Testis (tissue), 5 donors: ENCODE measurements at places on chromosomes 1 and 21. TPM values are rescaled to one million over a fixed set of nuclear protein-coding genes. Genes with fewer than 3 reads are reported as not detected.

GBP2 gene
- 39.5 TPM for polyA plus RNA-seq

IFNLR1 gene
- 1.5 TPM for polyA plus RNA-seq

DNA sequence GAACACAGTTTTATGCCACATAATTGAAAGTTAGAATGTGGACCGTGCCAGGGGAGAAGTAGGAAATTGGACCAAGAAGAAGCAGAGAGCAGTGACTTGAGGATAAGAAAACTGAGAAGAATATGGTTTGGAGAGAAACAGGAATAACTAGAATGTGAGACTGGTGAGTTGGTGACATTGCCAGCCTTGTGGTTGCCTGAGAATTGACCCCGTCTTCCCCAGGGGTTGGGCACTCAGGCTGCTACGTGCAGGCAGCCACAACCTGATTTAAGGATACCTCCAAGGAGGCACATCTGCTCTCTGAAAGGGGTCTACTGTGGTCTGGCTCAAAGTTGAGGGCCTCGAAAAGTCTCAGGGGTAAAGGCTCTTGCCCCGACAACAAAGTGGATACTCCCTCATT is 112.1 kb upstream of the ARTN start:
- H3K36me3 ChIP-seq, result no peaks in the 10 kb centered on the region
- H3K27me3 ChIP-seq, result no peaks in the 10 kb centered on the region
- DNase-seq, result no peak
- H3K27ac ChIP-seq, result no peak overlapping the region
- H3K4me3 ChIP-seq, result no peak overlapping the region

DNA sequence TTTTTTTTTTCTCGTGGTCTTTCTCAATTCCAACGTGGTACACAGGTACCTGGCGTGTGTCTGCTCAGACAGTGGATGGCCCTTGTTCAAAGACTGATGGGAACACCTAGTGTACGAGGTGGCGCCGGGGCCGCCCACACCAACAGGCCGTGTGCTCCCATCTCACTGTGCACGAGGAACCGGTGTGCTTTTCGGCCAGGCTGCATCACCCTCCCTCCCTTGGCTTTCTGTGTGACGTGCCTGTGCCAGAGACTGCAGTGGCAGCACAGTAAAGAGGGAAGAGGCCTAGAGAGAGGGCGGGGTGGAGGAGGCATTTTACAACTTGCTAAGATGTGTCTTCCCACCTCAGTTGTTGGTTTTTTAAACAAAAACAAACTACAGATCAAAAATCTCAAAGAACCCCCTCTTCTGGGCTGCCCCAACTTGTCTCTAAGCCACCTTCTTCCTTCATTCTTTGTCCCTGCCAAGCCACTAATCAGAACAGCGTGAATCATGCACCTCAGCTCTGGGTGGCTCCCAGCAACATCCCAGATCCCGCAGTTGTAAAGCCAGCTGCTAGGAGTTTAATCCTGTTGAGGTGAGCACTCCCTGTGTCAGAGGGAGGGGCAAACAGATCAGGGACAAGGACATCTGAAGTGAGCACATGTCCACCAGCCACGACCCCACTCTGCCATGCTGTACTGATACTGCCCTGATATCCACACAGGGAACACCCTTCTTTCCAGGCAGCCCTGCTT is 20.7 kb downstream of the IRF2BP2 start:
- no peak overlapping the region for H3K27ac ChIP-seq
- no peak for DNase-seq
- no peaks in the 10 kb centered on the region for H3K4me1 ChIP-seq
- H3K36me3 ChIP-seq, result no peaks in the 10 kb centered on the region
- no peak overlapping the region for H3K4me3 ChIP-seq
- H3K27me3 ChIP-seq, result no peaks in the 10 kb centered on the region

DNA sequence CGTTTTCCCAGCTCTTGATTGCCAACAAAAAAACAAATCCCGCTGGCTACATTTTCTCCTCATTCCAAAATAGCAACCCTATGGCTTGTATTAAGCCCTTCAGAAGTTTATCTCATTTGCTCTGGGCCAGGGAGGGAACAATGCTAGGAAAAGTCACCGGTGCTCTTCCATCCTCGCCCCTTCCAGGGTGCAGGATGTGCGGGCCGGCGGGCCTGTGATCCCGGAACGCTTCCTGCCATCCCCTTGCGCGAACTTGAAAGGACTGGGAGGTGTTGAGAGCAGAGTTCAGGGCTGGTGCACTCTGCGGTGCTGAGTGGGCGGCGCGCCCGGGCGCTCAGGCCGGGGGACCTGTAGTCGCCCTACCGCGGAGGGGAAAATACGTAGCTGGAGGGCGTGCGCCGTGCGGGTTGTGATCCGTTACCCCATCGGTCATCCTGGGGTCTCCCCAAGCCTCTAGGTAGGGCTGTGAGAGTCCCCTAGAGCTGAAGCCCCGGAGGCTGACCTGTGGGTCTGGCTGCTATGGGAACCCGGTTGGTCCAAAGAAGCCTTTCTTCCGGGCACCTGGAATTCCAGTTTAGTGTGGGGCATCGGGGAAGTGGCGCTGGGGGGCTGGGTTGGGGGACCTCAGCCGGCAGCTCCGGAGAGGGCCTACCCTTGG is 13.1 kb downstream of the NR5A2 start:
- no peak for DNase-seq
- no peaks in the 10 kb centered on the region for H3K36me3 ChIP-seq
- peak overlapping the region; percentile 41 for H3K27ac ChIP-seq
- peaks cover 3% of the 10 kb centered on the region for H3K4me1 ChIP-seq

DNA sequence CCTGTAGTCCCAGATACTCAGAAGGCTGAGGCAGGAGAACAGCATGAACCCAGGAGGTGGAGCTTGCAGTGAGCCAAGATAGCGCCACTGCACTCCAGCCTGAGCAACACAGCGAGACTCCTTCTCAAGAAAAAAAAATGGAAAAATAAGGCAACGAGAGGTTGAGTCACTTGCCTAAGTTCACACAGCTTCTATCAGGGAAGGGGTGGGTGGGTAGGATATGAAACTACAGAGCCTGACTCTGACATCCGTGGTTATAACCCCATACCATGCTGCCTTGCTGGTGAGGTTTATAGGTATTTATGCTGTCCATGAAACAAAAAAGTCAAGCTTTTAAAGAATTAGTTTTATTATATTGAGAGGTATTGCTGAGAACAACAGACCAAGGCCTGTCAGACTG is 61.5 kb upstream of the RAB4A start:
- no peak for DNase-seq
- peak overlapping the region; percentile 53 for H3K27ac ChIP-seq
- H3K36me3 ChIP-seq, result no peaks in the 10 kb centered on the region
- H3K4me3 ChIP-seq, result no peak overlapping the region

DNA sequence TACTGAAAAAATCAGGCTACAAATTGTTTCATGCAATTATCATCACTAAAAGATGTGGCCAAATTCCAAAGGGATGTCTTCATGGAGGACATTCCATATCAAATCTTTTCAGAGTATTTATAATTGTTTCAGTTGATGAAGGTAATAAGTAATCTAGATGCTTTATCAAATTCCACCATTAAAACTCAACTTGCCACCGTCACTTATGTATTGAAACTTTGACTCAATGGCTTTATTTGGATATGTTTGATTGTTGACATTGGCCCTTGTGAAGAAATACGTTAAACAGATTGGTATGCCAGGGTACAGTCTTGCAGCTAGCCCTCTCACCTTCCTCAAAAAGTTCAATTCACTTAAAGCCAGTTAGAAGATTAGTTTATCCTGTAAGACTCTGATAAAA is 32.2 kb upstream of the PALMD start:
- H3K4me3 ChIP-seq, result no peak overlapping the region
- H3K36me3 ChIP-seq, result no peaks in the 10 kb centered on the region

- no peaks in the 10 kb centered on the region for H3K36me3 ChIP-seq
- no peaks in the 10 kb centered on the region for H3K27me3 ChIP-seq
- H3K27ac ChIP-seq, result peak overlapping the region; percentile 71
- DNase-seq, result peak; percentile 53
Observed at GRCh38 chr1:180842491-180843275, 70.0 kb upstream of the KIAA1614 start.

GRCh38 chr1:197451381-197451780 is 183.3 kb downstream of the CRB1 start:
- no peak for DNase-seq
- no peak overlapping the region for H3K27ac ChIP-seq
- H3K4me1 ChIP-seq, result no peaks in the 10 kb centered on the region
- no peak overlapping the region for H3K4me3 ChIP-seq
- no peaks in the 10 kb centered on the region for H3K27me3 ChIP-seq
- H3K36me3 ChIP-seq, result no peaks in the 10 kb centered on the region

DNA sequence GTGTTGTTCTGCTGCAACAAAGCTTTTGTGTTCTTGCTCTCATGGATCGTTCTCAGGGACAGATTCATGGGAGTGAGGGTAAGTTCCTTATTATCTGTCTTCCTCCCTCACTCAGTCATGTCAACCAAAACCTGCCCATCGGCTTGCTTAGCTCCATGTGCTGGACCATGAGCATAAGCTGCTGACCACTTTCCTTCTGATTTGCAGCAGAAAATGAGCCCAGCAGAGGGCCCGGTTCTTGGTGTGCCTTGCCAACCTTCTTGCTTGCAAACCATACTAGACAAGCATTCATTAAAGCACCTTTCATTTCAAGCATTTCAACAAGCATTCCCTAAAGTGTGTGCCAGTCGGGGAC is 64.0 kb upstream of the COA6 start:
- H3K27me3 ChIP-seq, result no peaks in the 10 kb centered on the region
- H3K4me3 ChIP-seq, result no peak overlapping the region
- no peaks in the 10 kb centered on the region for H3K36me3 ChIP-seq
- H3K27ac ChIP-seq, result no peak overlapping the region
- DNase-seq, result no peak
- no peaks in the 10 kb centered on the region for H3K4me1 ChIP-seq

DNA sequence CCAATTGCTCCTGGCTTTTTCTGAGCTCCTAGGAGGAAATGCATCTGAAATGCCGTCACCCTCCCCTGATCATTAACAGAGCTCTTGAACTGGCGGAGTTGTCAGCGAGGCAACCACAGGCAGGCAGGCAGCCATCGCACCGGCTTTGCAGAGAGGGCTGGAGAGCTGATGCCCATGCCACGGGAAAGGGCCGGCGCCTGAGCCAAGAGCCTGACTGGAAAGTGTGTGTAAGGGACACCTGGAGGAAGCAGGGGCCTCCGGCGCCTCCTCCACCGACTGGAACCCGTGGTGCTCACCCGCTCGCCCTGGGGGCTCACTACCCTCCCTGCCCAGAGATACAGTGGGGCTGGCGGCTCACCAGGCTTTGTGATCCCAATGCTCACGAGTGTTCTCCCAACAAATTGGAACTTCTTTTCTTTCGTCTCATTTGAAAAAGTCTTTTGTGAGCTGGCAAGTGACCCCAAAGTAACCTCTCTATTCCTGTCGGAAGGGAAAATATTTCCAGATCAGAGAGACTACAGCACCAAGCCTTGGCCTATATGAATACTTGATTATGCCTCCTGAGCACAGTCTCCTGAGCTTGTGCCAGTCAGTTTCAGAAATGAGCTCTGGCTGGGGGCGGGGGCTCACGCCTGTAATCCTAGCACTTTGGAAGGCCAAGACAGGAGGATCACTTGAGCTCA is 97.7 kb upstream of the SLC25A33 start:
- peak; percentile 50 for DNase-seq
- peak overlapping the region; percentile 53 for H3K27ac ChIP-seq
- H3K4me3 ChIP-seq, result no peak overlapping the region
- peaks cover 32% of the 10 kb centered on the region for H3K4me1 ChIP-seq
- H3K36me3 ChIP-seq, result no peaks in the 10 kb centered on the region

DNA sequence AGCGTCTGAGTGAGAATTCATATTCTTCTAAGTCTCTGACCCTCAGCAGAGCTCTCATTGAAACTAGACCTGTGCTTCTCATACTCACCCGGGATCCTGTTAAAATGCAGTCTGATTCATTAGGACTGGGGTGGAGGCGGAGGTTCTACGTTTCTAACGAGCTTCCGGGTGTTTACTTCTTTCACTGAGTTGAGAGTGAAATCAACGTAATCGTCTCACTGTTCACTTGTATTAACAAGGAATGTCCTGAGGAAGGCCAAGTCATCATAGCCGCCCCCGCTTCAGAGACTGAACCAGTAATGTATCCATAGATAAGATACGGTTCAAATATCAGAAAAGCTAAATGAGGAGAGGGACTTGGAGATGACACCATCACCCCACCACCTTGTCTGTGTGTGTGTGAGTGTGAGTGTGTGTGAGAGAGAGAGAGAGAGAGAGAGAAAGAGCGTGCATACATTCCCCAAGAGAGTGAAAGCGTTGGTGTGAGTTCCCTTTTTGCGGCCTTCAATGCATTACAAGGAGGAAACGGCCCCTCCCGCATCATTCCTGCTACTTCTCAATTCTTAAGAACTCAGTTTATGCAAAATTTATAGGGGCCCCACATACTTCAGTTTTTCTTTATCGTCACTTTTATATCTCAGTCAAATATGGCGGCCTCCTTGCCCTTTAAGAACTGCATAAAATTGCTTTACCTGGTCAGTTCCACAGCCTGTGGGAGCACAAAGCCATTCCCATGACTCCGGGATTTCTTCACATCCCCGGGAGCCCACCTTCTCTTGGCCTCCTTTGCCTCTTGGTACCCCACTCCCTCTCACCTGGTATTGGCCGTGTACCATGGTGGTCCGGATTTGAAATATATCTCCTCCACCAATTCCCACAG is 19.8 kb downstream of the KMO start:
- no peak overlapping the region for H3K27ac ChIP-seq
- DNase-seq, result peak; percentile 54
- H3K4me1 ChIP-seq, result no peaks in the 10 kb centered on the region
- no peaks in the 10 kb centered on the region for H3K36me3 ChIP-seq

GRCh38 chr1:180923021-180923841 is 10.5 kb downstream of the KIAA1614 start:
- no peak overlapping the region for H3K4me3 ChIP-seq
- no peaks in the 10 kb centered on the region for H3K36me3 ChIP-seq
- H3K27me3 ChIP-seq, result no peaks in the 10 kb centered on the region

GRCh38 chr1:7402548-7402850 is 368.6 kb upstream of the VAMP3 start:
- H3K4me3 ChIP-seq, result no peak overlapping the region
- no peaks in the 10 kb centered on the region for H3K27me3 ChIP-seq
- no peaks in the 10 kb centered on the region for H3K36me3 ChIP-seq
- H3K27ac ChIP-seq, result no peak overlapping the region

- no peaks in the 10 kb centered on the region for H3K36me3 ChIP-seq
- H3K4me3 ChIP-seq, result no peak overlapping the region
- no peaks in the 10 kb centered on the region for H3K4me1 ChIP-seq
- no peaks in the 10 kb centered on the region for H3K27me3 ChIP-seq
- no peak overlapping the region for H3K27ac ChIP-seq
Observed at GRCh38 chr1:14887764-14888350, 265.7 kb upstream of the TMEM51 start.

DNA sequence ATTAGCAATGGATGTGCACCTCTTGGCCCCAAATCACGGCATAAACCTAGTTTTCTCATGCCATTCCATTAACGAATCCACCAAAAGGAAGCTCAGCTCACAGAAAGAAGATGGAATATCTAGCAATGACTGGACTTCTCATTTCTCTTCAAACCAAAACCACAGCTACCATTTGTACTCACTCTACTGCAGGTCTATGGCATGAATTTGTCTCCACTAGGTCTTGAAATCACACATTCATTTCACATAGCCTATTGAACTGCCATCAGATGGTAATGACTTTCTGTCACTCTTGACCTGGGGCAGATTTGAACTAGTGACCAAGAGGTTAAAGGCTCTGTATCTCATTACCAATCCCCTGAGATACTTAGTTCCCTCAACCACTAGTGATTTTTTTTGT is 382.7 kb downstream of the DPYD start:
- DNase-seq, result no peak
- no peaks in the 10 kb centered on the region for H3K4me1 ChIP-seq
- no peak overlapping the region for H3K27ac ChIP-seq
- no peak overlapping the region for H3K4me3 ChIP-seq
- no peaks in the 10 kb centered on the region for H3K27me3 ChIP-seq
